ENCODE measurements at places on chromosomes 3 and 15.

DNA sequence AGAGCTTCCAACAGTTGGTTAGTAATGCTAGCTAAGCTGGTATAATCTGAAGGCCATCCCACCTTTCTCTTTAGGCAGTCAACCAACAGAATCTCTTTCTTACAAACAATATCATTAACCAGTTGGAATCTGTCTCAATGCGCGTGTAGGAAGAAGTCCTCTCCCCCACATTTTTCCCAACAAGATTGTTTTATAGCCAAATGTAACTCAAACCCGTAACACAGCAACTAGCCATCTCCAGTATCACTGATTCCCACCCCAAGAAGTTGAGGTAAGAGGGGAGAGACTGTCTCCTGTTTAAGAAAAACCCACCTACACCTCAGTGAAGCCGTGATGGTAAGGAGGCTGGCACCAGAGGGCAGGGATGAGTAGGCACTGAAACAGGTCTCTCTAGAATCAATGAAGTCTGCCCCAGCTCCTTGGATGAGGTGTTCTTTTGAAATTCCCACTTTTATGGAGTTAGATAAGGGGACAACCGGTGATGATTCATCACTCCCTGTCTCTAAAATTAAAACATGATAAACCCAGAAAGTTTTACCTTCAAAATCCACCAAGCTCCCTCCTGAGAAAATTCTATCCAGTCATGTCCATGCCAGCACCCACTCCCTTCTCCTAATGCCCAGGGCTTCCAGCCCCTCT is 30.9 kb downstream of the CDC25A start:
- no peak for DNase-seq

GRCh38 chr15:67097930-67098740 is 32.7 kb downstream of the SMAD3 start:
- no peak for DNase-seq

- no peak for DNase-seq
Observed at GRCh38 chr3:11635680-11636393, 7.9 kb downstream of the VGLL4 start.

DNA sequence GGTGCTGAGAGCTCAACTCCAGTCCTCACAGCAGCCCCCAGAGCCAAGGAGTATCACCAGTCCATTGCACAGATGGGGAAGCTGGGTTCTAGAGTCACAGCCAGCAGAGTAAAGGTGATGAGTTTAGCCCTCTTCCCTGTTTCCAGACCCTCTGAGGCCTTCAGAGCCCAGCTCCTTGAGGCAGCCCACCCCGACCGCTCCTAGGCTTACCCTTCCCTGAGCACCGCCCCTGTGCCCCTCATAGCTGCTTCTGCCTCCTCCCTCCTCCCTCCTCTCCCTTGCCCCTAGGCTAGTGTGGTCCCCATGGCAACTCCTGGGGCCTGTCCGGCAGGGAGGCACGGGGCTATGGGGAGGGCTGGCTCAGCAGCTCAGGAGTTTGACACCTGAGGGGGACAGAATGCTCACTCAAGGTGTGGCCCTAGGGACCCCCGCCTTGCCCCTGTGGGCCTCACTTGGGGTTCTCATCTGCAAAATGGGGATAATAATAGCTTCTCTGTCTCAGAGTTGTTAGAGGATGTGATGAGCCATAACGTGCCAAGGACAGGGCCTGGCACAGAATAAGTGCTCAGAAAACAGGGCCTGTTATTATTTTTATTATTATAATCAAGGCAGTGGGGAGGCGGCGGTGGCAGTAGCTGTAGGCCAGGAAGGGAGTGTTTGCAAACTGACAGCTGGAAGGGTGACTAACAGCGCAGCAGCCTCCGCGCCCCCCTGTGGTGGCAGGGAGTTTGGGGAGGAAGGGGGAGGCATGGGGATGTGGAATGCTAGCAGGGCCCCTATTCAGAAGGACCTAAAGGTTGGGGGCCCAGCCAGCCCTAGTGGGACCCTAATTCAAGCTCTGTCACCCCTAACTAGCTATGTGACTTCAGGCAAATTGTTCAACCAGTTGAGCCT is 11.5 kb downstream of the CSK start:
- DNase-seq: peak; percentile 67

DNA sequence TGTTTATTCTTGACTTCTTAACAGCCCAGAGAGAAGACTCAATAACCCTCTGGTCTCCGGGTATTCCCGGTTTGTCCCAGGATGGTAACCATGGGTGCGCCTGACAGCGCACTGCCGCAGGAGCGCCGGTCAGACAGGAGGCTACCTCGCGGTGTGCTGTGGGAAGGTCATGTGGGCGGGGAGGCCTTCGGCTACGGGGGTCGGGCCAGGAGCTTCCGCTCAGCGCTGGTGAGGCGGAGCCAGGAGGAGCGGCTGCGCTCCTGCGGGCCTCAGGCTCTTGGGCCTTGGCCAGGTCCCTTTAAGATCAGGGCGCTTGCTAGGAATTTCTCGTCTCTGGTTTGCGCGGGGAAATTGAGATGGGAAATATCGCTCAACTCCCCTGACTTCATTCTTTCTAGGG is 182.3 kb upstream of the NDN start:
- no peak for DNase-seq

DNA sequence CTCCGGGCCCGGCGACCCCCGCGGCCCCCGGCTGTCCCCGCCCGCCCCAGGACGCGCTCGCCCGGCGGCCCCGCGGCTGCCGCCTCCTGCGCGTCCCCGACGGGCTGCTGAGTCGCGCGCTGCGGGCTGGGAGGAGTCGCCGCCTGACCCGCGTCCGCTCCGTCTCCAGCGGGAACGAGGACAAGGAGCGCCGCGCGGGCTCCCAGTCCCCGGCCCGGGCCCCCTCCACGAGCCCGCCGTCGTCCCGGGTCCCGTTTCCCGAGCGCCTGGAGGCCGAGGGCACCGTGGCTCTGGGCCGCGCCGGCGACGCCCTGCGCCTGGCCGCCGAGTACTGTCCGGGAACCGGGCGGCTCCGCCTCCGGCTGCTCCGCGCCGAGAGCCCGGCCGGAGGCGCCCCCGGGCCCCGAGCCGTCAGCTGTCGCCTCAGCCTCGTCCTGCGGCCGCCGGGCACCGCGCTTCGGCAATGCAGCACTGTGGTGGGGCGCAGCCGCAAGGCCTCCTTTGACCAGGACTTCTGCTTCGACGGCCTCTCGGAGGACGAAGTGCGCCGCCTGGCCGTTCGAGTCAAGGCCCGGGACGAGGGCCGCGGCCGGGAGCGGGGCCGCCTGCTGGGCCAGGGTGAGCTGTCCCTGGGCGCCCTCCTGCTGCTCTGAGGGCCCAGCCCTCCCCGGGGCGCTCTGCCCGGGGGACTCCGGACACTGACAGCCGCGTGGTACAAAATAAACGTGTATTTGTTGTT is 1.5 kb downstream of the C2CD4A start:
- DNase-seq: peak; percentile 77

DNA sequence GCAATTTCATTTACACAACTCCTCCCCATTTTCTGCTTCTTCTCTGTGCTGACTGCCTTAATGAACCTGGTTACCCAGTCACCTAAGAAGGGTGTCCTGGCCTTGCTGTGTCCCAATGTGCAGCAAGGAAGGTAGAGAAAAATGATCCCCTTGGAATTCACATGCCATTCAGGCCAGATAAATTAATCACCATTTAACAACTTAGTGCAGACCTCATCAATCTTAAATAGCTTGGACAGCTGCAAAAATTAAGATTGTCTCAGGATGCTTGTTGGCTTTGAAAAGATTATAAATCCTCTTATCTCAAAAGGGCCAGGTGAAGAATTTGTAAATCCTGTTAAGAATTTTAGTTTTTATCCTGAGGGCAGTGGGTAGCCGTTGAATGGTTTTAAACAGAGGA is 9.7 kb upstream of the CDV3 start:
- no peak for DNase-seq

- DNase-seq: no peak
Observed at GRCh38 chr15:80785335-80785734, 6.2 kb downstream of the CEMIP start.

- DNase-seq: no peak
Observed at GRCh38 chr3:67006460-67006859, 8.4 kb downstream of the KBTBD8 start.

- peak; percentile 37 for DNase-seq
Observed at GRCh38 chr3:161212906-161213305, 8.2 kb upstream of the NMD3 start.

- DNase-seq: peak; percentile 99
Observed at GRCh38 chr3:4978966-4979427, 240 bp upstream of the BHLHE40 start.

DNA sequence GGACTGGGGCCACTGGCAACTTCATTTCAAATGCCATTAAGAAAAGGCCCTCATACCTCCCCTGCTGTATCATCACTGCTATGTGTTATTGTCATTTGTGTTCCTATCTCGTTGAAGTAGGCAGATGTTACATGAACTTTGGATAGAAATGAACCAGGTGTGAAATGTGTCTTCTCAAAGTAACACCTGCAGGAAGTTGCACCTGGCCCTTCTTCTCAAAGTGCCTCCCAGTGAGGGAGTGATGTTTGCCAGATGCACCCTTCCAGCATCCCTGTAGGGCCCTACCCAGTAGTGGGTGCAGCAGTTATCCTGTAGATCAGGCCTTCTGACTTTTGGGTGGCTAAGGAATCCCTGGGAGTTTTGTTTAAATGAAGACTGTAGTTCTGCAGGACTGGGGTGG is 197.7 kb upstream of the CTNNB1 start:
- DNase-seq: no peak

DNA sequence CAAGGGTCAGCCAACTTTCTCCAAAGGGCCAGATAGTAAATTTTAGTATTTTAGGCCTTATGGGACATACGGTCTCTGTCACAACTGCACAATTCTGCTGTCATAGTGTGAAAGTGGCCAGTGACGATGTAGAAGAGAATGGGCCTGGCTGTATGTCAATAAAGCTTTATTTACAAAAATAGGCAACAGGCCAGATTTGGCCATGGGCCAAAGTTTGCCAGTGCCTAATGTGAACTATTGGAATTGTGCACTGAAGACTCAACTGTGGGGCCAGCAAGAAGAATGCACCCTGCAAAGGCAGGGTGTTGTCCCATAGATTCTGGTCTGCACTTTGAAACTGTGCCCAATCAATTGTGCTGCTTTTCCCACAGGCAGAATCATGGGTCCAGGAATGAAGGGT is 69.4 kb upstream of the PRR23E start:
- DNase-seq: no peak

DNA sequence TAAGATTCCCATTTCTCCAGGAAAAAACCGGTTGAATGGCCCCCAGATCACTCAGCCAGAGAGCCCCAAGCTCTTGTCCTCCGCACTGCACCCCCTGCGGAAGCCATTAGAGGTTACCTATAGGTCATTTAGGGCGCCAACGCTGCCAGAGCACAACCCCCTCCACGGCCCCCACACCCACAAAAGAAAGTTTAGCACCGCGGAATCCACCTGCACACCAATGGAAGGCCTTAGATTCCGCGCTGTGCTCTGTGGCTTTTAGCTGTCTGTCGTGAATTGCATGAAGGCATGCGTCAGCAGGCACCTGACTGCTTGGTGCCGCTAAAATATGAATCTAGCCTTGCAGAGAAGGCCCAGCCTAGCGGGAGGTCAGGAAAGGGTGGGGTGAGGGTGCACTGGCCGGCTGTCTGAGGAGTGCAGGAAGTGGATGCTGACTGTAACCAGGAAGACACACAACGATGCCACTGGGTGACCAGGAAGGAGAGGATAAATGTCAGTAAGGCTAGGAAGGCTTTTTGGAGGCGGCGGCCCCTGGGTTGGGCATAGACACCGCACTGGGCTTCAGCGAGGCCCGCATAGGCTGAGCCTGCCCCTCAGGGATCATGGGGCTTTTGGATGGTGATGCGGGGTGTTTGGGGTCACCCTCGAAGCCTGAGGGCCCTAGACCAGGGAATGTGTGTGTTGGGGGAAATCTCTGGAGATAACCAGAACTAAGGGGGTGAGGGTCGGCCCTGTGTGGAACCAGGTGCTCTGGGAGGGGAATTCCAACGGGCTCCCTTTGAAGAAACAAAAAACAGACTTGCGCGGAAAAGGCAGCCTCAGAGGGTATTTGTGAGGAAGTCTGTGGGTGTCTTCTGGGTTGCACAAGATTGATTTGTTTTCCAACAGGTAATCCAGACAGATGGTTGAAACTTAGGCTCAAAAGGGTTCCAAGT is 976 bp upstream of the NUP210 start:
- DNase-seq: peak; percentile 57

GRCh38 chr3:45693941-45694521 is 4.8 kb downstream of the SACM1L start:
- DNase-seq: no peak

DNA sequence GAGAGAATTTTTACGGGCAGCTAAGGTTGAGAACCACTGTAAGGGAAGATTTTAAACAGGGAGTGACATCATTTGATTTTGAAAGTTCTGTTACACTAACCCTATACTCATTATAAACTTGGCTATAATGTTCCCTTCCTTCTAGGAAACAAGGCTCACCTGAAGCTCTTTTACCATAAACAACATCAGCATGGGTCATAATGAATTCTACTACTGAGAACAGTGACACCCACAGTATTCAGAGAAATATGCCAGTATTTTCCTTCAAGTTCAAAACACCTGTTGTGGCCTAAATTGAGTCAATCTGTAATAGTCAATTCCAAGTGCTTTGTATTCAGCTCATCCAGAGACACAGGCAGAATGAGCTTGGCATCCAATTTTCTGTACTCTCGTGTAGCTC is 175.3 kb upstream of the STT3B start:
- DNase-seq: no peak

- DNase-seq: peak; percentile 47
Observed at GRCh38 chr3:87503900-87504498, 227.6 kb upstream of the POU1F1 start.

DNA sequence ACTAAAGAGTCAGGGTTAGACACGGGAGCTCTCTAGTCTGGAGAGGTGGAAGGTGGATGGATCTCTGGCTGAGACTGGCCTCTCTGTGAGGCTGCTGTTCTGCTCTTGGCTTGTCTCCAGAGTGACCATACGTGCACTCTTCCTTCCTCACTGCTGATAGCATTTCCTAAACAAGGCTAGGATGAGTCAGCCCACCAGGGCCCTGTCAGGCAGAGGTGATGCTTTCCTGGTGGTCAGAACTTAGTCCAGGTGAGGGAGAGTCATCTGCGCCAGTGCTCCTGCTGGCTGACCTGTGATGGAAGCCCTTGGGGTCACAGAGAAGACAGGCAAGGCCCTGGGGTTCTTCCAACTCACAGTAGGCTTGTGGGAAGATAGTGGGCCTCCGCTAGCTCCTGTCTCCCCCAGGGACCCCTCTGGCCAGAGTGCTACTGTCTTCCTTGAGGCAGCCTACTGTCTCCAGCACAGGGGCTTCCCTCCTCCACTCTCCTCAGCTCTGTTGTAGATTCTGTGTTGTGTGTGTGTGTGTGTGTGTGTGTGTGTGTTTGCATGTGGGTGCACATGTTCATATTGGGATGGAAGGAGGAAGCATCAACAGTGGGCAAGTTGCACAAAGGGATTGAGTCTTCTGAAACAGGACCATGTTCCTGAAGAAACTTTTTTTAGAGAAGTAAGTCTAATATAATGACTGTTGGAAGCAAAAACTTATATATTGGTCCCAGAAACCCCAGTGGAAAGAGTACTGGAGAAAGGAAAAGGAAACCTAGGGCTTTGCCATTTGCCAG is 16.5 kb downstream of the ALPK3 start:
- DNase-seq: no peak

DNA sequence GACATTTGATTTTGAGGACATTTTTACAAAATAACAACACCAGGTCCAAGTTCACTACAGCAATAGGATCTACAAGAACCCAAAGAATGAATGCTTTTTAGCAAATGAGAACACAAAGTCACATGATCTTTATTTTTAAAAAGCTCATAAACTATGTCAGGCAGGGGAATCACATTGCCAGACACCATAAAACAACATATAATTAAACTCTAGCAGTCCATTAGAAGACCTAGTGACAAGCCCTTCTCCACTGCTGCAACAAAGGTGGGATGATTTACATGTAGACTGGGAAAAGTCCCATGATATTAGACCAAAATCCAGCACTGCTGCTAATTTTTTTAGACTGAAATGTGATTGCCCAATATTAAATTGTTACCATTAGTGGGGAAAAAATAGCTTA is 92.6 kb downstream of the FHIT start:
- DNase-seq: no peak

Data from suppressor macrophage treated with lipopolysaccharide for 4 hours (primary cell).